ENCODE measurements at places on chromosomes 6 and 20. TPM values are rescaled to one million over a fixed set of nuclear protein-coding genes. Genes with fewer than 3 reads are reported as not detected.

DNA sequence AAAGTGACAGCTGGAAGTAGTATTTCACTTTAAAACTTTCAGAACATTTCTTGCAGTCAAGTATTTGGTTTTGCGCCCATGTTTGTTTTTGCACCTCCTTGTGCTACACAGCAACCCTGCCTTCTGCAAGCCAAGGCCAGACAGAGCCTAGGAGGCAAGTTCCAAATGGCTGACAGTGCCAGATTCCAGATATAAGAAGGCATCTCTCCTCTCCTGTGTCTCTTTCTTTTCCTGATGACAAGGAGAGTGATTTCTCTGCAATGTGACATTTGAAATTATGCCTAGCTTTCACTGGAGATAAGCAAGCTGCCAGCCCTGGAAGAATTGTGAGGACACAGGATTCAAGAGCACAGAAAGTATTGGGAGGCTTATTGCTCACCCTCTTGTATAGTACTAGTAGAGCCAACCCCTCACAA, 149.1 kb upstream of the TENT5A start:
- DNase-seq, result no peak

DNA sequence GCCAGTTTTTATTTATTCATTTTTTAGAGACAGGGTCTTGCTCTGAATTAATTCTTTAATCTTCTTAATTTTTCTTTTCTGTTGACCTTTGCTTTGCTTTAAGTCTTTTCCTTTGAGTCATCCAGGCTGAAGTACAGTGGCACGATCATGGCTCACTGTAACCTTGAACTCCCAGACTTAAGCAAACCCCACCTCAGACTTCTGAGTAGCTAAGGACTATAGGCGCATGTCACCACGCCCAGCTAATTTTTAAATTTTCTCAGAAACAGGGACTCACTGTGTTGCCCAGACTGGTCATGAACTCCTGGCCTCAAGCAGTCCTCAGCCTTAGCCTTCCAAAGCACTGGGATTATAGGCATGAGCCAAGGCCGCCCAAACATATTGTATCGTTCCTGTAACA, 71.3 kb upstream of the GNRH2 start:
- no peak for DNase-seq

- DNase-seq, result no peak
Measured at GRCh38 chr6:5335020-5335419, 73.7 kb downstream of the FARS2 start.

- no peak for DNase-seq
Measured at GRCh38 chr20:15251171-15251570, 913.8 kb upstream of the FLRT3 start.

The STX11 gene
- total RNA-seq, result 17.5 TPM

The GRM1 gene
- total RNA-seq, result not detected

The MYCT1 gene
- not detected for total RNA-seq

Data from activated naive CD4-positive, alpha-beta T cell treated with anti-CD3 and anti-CD28 coated beads for 36 hours (primary cell).